ENCODE measurements at places on chromosomes 16 and 17.

- no peak for DNase-seq
These were observed 4.8 kb downstream of the GSG1L2 start for GRCh38 chr17:9817086-9817485.

- no peak for DNase-seq
These were observed 31.0 kb downstream of the NGFR start for GRCh38 chr17:49525831-49526741.

- DNase-seq = no peak
These were observed 52.8 kb downstream of the TOX3 start for GRCh38 chr16:52494145-52494544.

DNA sequence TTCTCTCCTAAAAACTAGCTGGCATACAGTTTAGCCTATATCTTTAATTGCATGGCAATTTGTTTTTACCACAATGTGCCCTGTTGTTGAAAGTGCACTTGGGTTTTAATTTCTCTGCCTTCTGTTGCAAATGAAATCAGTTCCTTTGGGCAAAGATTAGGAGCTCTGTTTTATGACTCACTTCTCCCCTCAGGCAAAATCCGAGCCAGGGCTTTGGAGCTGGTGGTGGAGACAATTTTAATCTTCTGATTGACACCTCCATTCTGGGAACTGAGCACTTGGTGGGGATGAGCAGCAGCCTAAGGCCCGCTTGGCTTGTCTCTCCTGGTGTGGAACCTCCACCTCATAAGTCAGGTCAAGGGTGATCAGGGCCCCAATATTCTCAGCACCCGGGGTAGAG is 13.3 kb upstream of the MYH8 start:
- no peak for DNase-seq

Data from stimulated activated CD4-positive, alpha-beta T cell treated with anti-CD3 and anti-CD28 coated beads, Interleukin-15, amount 100 ng/mL, for 1 hour (primary cell).